Left kidney (tissue), 8 donors: ENCODE measurements at places on chromosomes 12 and 14. TPM values are rescaled to one million over a fixed set of nuclear protein-coding genes. Genes with fewer than 3 reads are reported as not detected.
A peak's percentile ranks its signal among the peaks of the same experiment; 100 is the strongest.

GRCh38 chr12:6383572-6384498 is at the start of gene LTBR:
TSS of gene LTBR (plus strand) at chr12:6384162. CDS start at chr12:6384359, 197 bp downstream.
- DNase-seq = peak; percentile 82

DNA sequence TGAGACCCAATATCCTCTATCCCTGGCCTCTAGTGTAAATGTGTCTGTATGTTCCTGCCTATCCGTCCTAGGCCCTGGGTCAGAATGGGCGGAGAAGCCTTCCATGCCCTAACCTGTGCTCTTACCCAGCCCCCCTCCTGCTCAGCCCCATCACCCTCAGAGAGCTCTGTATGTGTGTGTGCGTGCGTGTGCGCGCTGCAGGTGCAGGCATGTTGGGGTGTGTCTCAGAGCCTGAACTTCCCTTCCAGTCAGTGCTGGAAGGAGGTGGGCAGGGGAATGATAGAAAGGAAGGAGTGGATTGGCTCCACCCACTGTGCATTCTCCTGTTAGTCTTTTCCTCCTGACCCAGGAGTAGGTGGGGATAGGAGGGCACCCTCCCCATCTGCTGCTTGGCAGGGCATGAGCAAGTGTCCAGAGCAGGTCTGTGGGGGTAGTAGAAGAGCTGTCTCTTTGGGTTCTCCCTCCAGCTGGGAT is 7.2 kb downstream of the NAB2 start:
- DNase-seq = no peak

GRCh38 chr12:97542666-97543280 is 80.2 kb downstream of the RMST start:
- no peak for DNase-seq

DNA sequence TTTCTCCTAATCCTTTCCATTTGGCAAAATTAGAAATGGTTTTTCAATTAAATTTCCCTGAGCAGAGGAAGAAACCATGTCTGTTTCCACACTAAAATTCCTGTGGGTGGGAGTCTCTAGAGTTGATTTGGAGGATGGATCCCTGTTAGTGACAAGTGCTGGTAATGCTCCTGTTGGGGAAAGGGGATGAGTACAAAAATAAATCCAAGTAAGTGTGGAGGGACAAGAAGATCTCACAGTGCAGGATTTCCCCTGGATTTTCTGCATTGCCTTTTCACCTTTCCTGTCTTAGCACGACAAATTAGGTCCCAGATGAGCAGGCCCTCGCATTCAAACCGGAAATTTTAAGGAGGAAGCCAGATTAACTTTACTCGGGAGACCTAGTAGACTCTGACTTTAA is 107.5 kb downstream of the DAD1 start:
- DNase-seq = no peak

- DNase-seq = no peak
Measured at GRCh38 chr12:106255952-106256351, 8.1 kb upstream of the CKAP4 start.

DNA sequence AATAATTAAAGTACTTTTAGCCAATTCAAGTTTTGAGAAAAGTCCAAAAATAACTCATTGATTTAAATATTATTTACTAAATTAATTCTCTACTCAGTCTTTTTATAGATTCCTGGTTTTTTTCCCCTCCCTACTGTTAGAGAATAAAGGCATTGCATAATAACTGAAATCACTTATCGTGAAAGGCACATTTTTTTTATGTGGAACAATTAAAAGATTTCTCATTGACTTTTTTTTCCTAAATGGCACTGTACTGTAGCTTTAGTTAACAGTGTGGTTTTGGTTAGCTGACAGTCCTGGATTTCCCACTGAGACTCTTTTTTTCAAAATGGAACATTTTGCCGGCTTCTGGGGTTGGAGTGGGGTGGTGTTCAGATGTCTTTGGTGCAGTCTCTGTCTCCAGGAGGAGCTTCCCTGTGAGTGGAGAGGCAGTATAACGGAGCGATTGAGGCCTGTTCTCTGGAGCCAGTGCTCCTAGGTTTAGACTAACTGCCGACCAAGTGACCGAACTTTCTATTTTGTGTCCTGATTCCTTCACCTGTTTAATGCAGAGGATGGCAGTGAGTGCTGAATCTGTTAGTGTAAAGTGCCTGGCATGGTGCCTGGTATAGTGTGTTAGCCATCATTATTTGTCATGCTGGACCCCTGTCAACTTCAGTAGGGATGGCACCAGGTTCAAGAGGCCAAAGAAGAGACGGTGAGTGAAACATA is 117.7 kb downstream of the ADCK1 start:
- no peak for DNase-seq

GRCh38 chr12:20011200-20011599 is 357.1 kb upstream of the PDE3A start:
- DNase-seq = no peak

DNA sequence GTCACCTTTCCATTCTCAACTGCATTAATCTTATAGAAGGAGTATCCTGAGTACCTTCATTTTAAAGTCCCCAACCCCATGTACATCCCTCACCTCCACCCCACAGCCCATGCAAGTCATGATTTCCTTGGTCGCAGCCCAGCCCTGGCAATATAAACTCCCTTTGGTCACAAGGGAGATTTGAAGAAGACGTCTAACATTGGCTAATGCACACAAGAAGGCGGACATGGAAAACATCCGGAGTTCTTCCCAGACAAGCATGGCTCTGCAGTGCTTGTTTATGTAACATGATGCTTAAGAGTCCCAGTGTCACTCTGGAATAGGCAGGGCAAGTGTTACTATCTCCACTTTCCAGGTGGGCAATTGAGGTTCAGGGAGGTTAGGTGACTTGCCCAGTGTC is 277.6 kb downstream of the DPF3 start:
- no peak for DNase-seq

- no peak for DNase-seq
Measured at GRCh38 chr12:33427071-33427470, 12.5 kb downstream of the SYT10 start.

GRCh38 chr12:68951652-68952051 is 18.7 kb upstream of the CPM start:
- no peak for DNase-seq

GRCh38 chr14:21047378-21047781 is 5.2 kb downstream of the RNASE7 start:
- DNase-seq = no peak

DNA sequence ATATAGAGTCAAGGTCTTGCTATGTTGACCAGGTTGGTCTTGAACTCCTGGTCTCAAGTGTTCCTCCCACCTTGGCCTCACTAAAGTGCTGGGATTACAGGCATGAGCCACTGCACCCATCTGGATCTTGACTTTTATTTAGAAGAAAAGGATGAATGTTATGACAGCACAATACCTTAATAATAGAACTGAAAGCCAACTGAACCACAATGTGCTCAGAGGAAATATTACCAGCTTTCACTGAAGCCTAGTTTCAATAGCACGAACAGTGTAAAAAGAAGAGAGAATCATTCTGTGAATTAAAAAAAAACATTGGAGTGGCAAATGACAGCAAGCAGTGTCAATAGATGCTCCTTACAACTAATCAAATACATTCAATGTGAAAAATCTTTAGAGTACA is 239.2 kb upstream of the RMST start:
- DNase-seq = no peak

DNA sequence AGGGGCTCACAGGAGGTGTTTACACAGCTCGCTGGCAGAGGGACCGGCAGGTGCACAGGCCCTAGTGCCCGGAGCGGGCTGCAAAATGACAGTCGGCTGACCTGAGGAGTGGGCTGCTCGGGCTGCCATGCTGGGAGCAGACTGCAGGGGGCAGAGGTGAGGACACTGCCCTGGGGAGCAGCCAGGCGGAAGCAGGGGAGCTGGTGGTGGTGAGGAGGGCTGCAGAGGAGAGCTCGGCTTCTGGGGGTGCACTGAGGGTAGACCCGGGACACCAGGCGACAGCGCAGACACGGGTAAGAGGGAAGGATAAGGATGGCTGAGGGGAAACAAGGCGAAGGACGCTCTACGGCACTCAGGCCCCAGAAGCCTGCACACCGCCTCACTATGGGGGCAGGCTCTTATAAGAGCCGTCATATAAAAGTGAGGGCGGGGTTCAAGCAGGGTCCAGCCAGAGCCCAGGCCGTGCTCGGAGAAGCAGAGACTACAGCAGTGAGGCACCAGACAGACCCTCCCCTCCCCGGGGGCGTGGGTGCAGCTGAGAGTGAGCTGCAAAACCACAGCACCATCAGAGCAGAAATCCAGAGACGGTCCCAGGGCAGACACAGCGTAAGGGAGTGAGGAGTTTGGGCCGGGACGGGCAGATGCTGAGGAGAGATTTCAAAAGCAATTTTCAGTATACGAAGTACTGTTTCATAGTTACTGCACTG is 62.5 kb downstream of the CCDC88C start:
- no peak for DNase-seq

- DNase-seq = no peak
Measured at GRCh38 chr12:68207276-68207675, 18.3 kb downstream of the IL26 start.

GRCh38 chr14:91893669-91894068 is 26.3 kb upstream of the TC2N start:
- DNase-seq = no peak

GRCh38 chr14:65439117-65439516 is 26.6 kb downstream of the FUT8 start:
- DNase-seq = no peak

DNA sequence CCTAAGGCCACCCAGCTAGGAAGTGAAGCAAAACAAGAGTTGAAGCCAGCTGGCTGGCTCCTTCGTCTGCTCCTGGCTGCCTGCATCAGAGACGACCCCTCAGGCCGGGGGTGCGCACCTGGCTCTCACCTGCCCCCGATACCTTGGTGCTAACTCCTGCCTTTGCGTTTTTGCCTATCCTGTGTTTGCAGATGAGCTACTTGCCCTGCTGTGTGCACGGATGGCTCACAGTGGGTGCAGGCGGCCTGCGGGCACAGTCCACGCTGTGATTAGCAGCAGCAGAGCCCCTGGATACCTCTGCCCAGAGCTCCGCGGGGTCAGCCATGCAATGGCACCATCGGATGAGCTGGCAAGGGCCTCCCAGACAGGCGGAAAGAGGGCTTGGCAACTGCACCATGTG is 31.2 kb upstream of the FZD10 start:
- DNase-seq = no peak

DNA sequence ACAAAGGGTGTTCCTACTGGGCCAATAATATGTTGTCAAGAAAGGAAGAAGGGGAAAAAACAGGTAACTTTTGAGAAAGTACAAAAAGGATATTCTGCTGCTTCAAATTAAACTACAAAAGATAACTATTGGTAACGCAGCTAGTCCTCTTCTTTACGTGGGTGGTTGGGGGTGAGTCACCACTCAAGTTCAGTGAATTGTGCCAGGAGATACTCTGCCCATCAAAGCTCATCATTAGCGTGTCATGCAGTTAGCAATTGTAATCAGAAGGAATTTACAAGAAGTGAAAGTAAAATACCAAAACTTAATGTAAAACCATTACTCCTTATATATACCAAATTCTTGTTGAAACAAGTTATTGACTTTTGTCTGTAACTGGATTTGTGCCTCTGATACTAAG is 342.0 kb downstream of the NPAS3 start:
- DNase-seq = no peak

DNA sequence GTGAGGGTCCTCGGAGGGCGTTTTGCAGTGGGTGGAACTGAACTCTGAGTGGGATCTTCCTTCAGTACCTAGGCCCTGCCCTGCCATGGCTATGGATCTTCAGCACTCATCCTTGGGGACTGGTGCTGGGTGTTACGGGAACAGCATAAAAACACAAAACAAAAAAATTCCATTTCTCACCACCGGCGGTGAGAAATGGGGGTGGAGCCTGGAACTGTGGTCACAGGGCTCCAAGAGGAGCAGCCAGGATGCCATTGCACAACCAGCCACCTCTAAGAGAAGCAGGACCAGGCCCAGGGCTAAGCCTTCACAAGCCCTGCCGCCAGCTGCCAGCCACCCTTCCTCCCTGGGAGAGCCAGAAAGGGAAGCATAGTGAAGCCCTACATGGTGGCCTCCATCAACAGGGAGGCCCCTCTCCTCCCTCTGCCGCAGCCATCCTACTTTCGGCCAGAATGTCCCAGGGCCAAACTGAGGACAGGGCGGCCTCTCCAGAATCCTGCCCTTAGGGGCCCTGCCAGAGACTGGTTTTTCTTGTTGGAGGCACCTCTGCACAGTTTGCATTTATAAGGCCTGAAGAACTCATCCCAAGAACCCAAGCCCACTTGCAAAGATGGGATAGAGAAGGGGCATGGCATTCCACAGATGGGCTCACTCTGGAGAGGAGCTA is 76.5 kb downstream of the VCPKMT start:
- no peak for DNase-seq

DNA sequence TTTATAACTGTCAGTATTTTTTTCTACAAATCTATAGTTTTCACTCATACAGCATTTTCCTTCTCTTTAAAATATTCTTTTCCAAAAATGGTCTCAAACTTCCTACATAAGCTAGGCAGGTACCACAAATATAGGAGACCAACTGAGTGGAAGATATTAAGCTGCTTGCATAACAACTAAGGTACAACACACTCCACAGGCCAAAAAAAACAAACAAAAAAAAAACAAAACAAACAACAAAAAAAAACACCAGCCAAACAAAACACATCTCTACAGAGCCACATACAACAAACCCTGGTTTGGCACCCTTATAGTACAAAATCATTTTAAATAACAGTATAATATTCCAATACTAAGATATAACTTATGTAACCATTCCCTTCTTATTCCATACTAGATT is 50.1 kb downstream of the SLC2A13 start:
- no peak for DNase-seq

DNA sequence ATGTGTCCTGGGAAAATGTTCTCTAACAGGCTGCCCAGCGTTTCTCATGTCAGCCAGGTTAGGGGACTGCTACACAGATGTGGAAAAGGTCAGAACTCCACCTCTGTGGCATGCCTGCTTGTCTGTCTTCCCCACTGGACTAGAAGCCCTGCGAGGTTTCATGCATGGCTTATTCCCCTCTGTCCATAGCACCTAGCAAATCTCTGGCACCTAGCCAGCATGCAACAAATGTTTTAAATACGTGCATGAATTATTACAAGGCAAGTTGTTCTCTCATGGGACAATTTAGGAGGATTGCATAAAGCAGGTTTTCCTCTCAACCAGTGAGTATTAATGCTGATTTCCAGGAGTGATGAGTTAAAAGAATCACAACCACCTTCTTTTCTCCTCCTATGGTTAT is 21.4 kb upstream of the KCNK13 start:
- no peak for DNase-seq

DNA sequence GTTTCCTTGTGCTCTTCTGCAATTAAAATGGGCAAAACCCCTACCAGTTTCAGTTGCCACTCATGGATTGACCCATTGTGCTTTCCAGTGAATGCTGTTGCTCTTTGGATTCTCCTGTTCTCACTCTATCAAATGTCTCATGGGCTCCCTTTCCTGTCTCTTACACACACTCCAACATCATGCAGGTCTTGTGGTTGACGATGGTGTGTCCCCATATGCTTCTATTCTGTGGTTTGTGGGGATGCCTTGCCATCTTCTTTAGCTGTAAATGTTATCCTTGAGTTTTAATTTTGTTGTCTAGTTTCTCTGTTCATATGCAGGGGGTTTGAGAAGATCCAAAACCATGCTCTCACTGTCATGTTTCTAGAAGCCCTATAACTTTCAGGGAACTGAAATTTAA is 31.9 kb upstream of the FBXO34 start:
- no peak for DNase-seq

- DNase-seq = no peak
Measured at GRCh38 chr12:103677905-103678304, 90.8 kb downstream of the STAB2 start.

CISTR gene
- not detected for polyA plus RNA-seq

JKAMP gene
- 93.2 TPM for polyA plus RNA-seq

TSHR gene
- polyA plus RNA-seq = 0.88 TPM

DDX54 gene
- 58.6 TPM for polyA plus RNA-seq

SIX6 gene
- polyA plus RNA-seq = not detected

KRT73 gene
- polyA plus RNA-seq = not detected

NEUROD4 gene
- polyA plus RNA-seq = not detected

GALNT6 gene
- polyA plus RNA-seq = 6.3 TPM

P2RX2 gene
- polyA plus RNA-seq = 1.7 TPM

CPNE8 gene
- polyA plus RNA-seq = 15.0 TPM

TOMM20L gene
- 2.5 TPM for polyA plus RNA-seq
